Foreskin fibroblast (primary cell): ENCODE measurements at places on chromosomes 5 and 9.

- no peak for DNase-seq
Observed at GRCh38 chr5:52947851-52948250, 41.3 kb upstream of the ITGA2 start.

- DNase-seq = no peak
Observed at GRCh38 chr5:133130387-133131118, 78.7 kb downstream of the HSPA4 start.

GRCh38 chr5:172776235-172776594 is 5.2 kb upstream of the DUSP1 start:
- no peak for DNase-seq

GRCh38 chr5:122138356-122138755 is 9.0 kb downstream of the ZNF474 start:
- DNase-seq = peak; percentile 35

DNA sequence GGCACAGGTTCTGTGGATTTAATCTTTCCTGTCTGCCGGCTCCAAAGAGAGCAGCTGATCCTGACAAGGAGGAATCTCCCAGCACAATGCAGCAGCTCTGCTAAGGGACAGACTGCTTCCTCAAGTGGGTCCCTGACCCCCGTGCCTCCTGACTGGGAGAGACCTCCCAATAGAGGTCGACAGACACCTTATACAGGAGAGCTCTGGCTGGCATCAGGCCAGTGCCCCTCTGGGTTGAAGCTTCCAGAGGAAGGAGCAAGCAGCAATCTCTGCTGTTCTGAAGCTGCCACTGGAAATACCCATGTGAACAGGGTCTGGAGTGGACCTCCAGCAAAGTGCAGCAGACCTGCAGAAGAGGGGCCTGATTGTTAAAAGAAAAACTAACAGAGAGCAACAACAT is 630.2 kb upstream of the FTMT start:
- DNase-seq = no peak

DNA sequence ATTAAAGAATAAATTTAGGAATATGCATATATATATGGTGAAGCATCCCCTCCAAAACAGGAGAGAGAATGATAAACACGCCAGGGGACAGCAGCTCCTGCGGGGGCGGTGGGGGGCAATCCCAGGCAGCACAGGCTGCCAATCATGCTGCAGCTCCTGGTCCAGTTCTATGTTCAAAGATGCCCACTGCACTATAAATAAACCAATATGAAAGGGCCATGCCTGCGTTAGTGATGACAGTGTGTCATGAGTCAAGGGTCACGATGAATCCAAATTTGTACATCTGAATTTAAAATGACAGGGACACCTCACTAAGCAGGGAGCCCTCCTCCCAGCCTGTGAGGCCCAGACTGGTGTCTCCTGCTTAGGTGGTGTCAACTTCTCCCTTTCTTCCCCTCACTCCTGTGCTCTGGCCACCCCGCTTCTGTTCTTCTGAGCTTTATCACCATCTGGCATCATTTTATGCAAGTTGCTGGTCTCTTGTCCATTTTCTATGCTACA is 153.9 kb downstream of the MED27 start:
- no peak for DNase-seq

GRCh38 chr9:36664806-36665205 is 92.1 kb downstream of the MELK start:
- DNase-seq = no peak

DNA sequence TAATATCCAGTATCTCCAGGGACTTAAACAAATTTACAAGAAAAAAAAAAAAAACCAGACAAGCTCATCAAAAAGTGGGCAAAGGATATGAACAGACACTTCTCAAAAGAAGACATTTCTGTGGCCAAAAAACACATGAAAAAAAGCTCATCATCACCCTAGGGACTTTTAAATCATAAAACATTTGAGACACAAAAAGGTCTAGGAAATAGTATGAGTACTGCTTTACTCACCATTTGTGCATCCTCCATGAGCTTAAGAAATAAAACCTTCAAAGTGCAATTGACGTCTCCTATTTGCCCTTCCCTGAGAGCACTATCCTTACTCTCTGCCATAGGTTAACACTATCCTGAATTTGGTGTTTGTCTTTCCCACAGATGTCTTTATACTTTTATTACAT is 193.7 kb upstream of the NREP start:
- peak; percentile 67 for DNase-seq

DNA sequence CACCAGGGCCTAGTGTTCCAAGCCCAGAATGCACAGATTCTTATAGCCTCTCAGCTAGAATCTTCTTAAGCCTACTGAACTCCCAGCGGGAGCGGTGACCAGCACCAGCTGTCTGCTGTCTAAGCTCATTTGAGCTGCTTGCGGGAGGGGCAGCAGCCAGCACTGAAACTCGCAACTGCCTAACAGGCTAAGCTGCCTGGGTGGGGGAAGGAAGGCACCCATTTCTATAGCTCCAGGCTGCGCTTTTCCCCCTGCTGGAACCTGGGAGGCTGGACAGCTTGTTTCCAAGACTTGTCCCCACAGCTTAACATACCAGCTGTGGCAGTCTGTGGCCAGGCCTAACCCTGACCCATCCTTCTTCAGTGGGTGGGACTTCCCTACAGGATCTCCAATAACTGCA is 512.9 kb downstream of the EFNA5 start:
- DNase-seq = no peak

DNA sequence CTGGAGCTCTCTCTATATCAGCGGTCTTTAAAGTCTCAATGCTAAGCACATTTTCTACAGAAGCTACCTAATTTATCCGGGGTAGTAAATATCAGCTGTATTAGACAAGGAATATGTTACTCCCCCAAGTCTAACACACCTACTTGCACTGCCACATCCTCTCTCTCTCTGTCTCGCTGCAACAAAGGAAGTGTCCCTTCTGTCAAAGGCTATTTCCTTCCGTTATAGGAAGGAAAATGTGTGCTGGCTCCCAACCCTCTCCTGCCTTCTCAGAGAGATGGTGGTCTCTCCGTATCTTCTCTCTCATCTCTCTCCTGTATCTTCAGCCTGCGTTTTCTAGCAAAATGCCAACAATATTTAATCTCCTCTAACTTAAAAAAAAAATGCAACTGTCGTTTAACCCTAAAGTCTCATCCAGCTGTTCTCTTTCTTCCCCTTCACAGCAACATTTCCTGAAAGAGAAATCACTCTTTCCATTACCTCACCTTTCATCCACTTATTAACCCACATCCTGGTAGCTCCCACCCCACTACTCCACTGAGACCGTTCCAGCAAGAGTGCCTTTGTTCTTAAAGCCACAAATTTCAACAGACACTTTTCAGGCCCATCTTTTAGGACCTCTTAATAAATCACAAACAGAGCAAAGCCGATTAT is 2.3 kb downstream of the TTF1 start:
- no peak for DNase-seq

- no peak for DNase-seq
Observed at GRCh38 chr9:120857481-120857880, 14.8 kb upstream of the PSMD5 start.

DNA sequence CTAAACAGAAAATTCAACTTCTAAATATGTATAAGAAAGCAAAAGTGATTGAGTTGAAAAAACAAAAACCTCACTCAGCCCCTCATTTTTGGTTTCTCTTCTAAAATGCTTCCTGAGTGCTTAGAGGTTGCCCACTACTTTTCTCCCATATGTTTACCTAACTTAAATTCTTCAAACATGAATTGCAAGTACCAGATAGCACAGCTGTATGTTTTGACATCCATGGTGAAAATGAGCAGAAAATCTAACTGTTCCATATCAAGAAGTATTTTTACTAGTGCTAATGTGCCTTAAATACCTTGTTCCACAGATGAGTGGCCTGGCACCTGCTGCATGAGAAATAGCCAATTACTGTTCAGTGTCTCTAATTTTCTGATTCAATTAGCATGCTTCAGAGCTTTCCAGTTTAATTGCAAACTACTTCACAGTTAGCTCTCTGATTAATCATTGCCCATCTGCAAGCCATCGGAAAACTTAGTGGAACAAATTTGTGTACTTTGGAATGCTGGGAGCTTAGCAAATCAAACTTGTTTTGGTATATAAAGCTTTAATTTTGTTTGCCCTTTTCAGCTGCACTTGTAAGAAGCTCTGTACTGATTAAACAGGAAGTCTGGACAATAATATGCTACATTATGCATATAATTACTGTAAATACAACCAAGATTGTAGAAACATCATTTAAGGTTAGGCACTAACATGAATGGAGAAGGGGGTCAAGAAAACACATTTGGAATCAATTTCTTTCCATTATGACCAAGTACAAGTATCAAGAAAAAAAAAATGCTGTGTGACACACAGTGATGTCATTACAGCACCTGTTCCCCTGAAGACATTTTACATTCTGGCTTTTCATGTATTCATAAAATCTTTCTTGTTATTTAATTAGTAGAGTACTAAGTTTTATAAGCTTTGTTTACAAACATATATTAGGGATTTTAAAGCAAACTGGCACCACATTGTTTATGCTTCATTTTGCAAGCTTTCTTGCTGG is 65.6 kb downstream of the POU5F2 start:
- no peak for DNase-seq

DNA sequence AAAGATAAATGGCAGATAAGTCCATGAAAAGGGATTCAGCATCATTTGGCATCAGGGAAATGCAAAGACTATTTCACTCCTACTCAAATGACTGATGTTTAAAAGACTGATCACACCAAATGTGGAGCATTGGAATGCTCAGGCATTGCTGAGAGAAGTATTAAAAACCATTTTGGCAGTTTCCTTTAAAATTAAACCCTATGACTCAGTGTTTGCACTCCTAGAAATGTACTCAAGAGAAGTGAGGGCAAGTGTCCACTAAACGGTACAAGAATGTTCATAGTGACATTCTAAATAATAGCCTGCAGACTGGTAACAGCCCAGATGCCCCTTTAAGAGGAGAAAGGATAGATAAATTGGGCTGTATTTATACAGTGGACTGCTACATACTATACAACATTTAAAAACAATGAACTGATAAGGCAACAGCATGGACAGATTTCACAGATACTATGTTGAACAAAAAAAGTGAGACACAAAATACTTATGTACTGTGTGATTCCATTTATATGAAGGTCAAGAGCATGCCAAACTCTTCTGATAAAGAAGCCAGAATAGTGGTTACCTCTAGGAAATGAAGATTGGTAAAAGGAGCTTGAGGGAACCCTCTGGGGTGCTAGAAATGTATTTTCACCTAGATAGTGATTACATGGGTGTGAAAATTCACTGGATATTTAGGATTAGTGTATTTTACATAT is 24.6 kb downstream of the APC start:
- DNase-seq = peak; percentile 44

GRCh38 chr5:14265570-14265969 is 122.4 kb downstream of the TRIO start:
- peak; percentile 90 for DNase-seq

DNA sequence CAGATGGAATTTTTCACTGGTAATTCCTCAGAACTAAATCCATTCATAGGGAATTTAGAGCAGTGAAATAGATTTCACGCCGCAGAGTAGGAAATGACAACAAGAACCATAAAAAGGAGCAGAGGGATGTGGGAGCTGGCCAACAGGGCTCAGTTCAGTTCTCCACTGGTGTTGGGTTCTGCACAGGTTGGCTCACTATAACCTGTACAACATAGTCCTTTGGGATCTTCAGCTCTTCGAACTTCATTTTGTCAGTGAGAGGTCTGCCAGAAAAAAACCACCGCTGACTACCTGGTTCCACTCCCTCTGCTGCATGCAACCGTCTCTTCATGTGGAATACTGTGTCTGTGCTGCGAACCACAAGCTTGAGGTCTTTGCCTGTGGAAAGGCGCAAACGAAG is 17.7 kb downstream of the EFCAB9 start:
- no peak for DNase-seq

DNA sequence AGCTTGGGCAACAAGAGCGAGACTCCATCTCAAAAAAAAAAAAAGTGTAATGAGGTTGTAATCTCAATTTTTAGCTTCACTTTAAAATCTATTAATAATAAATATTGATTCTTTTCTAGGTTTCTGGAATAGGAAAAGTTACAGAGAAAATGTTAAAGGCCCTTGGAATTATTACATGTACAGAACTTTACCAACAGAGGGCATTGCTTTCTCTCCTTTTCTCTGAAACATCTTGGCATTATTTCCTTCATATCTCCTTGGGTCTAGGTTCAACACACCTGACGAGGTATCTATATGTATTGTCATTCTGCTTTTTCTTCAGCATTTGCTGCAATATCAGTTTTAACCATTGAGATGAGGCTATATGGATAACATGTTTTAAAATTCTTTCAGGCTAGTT is 26.6 kb upstream of the ANKDD1B start:
- no peak for DNase-seq

DNA sequence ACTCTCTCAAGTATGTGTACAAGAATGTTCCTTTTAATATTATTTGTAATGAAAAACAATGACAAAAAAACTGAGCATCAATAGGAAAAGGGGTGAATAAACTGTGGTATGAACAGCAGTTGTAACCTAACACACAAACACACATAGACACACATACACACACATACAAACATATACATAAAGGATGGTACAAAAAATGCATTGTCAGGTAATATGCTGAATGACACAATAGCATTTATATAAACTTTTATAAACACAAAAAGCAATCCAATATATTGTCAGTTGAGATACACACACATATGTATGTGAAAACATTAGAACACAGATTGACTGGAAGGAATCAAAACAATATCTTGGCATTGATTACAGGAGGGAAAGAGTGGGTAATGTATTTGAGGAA is 227.0 kb upstream of the ISL1 start:
- no peak for DNase-seq

DNA sequence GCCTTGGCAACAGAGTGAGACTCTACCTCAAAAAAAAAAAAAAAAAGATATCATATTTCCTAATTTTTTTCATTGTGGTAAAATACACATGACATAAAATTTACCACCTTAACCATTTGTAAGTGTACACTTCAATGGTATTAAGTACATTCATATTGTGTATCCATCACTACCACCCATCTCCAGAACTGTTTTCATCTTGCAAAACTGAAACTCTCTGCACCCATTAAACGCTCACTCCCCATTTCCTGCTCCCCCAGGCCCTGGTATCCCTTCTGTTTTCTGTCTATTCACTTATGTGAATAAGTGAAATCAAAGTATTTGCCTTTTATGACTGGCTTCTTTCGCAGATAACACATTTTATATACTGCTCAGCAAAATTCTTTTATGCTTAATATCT is 12.8 kb downstream of the LRRC8A start:
- no peak for DNase-seq

GRCh38 chr5:76283670-76284069 is 119.4 kb upstream of the IQGAP2 start:
- DNase-seq = no peak

DNA sequence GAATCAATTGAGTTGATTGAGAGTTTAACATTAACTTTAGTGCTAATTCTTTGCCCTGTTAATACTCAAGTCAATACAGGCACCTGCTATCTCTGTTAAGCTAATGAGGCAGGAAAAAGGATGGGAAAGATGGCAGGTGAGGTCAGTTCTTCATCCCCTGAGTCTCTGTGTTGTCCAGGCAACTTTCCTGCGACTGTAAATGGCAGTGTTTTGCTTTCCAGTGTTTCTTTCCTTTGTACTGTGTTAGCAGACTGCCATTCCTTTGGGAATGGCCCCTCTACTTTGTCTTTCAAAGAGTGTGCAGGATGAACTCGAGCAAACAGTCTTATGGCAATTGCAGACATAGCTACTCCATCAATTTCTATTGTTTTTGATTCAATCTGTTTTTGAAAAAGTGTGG is 202.2 kb upstream of the VLDLR start:
- DNase-seq = no peak
